Activated CD4-positive, alpha-beta T cell treated with anti-CD3 and anti-CD28 coated beads for 1 hour (primary cell): ENCODE measurements at places on chromosomes 6 and 20.

DNA sequence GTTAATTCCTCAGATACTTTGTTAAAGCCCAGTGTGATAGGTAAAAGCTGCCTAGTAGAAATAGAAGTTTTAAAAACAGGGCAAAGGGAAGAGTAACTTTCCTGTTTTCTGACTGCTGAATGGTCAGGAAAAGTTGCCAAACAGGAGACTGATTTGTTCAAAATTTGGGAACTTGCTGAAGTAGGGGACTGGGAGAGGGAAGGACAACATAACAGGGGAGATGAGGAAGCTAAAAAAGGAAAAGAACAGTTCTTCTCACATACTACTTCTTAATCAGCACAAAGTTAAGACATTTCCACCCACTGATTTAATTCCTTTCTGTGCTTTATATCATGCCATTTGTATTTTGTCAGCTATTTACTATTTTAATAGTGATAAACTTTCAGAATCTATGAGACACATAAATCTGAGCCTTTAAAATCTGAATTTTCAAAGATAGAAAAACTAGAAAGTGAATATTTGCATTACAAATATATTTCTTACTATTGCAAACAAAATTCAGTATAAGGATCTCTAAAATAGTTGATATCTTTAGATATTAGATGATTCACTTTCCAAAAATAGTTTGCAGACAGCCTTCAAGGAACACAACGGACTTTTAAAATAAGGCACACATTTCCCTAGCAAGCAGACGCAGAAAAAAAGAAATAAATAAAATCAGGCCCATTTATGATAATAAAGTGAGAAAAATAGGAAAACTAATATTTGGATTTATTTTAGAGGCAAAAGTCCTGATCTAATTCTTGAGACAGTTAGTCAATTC, 36.9 kb upstream of the SLC16A10 start:
- DNase-seq: no peak

GRCh38 chr6:43262000-43262779, 18.9 kb downstream of the TTBK1 start:
- DNase-seq: no peak

DNA sequence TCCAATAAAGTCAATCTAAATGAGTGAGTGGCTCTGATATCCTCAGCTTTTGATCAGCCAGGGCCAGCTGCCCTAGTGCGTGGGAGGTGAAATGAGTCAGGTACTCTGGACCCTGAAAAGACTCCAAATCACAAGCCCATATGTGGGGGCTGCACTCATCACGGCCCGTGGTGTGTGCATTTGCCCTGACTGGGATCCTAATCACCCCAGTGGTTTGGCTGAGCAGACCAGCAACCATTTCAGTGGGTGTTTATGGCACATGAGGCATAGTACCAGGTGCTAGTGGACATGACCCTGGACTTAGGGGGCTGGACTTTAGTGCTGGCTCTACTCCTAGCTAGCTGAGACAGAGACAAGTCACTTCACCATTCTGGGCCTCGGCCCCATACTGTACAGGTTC, 39.4 kb downstream of the SCML4 start:
- no peak for DNase-seq

GRCh38 chr6:11758878-11759277, 19.7 kb downstream of the ADTRP start:
- DNase-seq: no peak
